Activated T-helper 1 cell treated with anti-CD3 and anti-CD28 coated beads, Interleukin-2, amount 50 U/mL, for 16 hours (primary cell): ENCODE measurements at places on chromosomes 5 and 9.

- no peak for DNase-seq
Measured at GRCh38 chr9:3597792-3598191, 72.0 kb upstream of the RFX3 start.

DNA sequence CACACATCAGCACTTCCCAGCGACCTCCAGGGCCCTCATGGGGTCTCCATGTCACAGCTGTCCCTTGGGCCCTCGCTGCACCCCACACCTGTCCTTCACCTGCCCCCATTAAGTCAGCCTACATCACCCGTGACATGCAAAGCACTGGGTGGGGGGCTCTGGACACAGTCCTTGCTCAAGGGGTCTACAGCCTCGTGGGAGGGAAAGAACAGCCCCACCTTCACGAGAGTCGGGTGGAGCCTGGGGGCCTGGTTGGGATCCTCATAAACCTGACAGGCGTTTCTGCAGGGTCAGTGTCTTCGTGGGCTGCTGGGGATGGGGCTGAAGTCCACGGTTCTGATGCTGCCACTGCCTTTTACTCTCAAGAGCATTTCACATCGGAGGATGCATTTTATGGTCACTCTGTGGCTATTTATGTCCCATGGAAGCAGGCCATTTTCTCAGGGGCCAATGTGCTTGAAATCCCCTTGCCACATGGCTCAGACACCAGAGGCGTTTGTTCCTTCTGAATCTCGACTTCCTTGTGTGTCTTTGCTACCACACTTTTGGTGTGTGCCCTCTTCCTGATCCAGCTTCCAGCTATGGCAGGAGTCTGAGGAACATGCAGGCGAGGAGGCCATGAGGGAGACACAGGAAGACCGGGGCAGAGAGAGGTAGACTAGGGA lies at the start of gene OR2V1:
OR2V1 (minus strand) TSS at position 338 of the 665 bp plus-strand sequence. CDS start 5,865 bp downstream, outside the sequence.
- DNase-seq: no peak

DNA sequence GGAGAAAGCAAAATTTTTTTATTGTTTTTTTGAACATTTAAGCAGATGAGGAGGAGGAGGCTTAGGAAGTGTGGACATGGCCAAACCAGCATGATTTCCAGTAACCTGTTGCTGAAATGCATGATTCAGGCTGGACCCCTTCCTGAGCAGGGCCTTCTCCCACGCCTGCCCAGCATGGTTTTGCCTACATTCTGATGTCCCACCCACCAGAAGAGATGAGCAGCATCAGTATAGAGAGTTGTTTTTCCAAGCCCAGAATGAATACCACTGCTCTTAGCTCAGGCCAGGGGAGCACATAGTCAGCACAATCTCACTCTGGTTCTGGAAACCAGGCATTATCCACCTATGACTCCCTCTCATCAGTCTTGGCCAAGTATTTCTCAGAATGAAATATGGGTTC lies 90.1 kb downstream of the PAPPA start:
- no peak for DNase-seq

DNA sequence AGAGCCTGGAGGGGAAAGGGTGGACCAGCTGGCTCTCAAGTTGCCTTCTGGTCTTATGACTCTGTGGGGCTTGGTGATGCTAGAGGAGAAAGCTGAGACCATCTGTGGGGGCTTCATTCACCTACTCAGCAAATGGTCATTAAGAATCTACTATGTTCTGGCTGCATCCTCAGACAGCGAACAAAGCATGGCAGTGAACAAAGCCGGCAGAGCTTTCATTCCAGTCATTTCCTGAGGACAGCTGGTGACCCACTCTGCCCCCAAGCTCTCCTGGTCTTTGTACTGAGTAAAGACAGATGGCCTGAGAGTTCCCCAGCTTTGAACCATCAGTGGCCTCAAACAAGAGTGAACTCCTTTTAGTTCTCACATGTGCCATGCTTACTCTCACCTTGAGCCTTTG lies 48.0 kb downstream of the FGF1 start:
- no peak for DNase-seq

DNA sequence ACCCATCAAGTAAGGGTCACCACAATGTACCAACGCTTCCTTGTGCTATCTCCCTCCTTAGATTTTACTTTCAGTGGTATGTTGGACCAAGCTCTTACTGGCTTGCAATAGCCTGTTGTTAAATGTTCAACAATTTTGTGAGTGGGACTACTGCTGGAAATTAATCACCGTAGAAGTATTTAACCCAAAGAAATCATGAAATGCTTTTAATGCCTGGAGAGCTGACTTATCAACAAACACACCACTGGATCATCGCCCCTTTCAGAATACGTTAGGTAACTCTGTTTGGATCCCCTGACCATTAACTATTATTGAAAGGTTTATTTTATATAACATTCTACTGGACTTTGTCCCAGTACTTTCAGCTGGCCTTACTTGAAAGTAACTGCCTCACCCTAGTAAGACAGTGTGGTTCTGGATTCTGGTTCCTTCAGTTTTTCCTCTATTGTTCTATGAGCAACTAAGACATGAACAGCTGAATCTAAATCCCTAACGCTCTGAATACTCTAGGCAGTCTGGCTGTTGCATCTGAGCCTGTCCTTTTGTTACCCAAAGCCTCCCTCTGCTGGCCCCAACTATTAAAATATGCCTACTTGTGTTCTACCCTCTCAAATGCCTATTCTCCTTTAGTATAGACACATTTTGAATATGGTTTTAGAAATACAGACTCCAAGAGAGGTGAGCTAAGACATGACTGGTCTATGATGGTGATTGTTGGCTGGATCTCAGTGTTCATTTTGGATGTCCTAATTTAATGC lies 1203.4 kb upstream of the DMAC1 start:
- DNase-seq: no peak

DNA sequence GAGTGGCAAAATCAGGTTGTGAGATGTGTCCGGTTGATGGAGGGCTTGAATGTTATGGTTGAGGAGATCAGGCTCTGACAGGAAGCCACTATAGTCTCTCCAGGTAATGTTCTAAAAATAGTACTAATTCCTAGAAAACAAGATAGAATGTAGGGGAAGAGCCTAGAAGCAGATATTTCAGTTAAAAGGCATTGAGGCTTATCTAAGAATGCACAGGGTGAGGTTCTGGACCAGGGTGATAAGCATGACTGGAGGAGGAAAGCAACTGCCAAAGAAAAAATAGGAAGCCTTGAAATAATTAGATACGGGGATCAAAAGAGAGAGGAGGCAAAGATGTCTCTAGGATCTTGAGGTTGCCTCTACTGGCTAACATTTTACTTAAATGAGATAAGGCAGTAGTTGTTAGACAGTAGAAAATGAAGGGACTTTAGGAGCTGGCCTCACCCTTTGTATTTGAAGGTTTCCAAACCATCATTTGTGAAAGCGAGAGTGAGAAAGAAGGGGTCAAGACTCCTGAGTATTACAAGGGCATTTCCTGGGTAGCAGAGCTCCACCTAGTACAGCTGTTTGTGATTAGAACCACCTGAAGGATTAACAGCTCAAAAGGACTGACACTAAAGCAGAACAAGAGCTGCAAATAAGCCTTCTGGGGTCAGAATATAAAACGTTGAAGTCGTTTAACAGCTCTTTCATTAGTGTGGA lies 15.4 kb upstream of the ARL15 start:
- no peak for DNase-seq

- no peak for DNase-seq
Measured at GRCh38 chr5:143135832-143136551, 267.5 kb downstream of the NR3C1 start.

- DNase-seq: no peak
Measured at GRCh38 chr5:165258197-165258771, 1752.9 kb downstream of the MAT2B start.

DNA sequence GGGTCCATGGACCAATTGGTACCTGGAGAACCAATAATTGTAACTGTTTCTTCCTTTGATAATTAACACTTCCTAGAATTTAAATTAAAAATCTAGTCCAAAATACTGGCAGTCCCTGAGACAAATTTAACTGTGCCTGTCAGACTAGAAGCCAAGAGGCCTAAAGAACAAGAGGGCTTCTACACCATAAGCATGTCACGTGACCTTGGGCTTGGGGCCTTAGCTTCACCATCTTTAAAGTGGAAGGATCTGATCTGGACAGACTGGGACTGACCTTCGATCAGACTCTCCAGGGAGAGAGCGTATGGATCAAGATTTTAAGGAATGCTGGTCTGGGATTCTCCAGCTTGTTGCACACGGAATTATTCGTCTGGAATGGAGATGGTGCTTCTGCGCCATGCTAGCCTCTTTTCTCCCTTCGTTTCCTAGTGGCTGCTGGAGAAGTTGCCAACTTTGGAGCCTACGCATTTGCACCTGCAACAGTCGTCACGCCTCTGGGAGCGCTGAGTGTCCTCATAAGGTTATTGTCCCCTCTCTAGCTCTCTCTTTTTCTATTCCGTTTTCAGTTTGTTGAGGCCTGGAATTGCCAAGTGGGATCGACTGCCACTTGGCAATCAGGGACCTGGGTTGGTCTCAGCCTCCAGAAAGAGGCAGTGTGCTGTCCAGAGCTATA lies 8.4 kb downstream of the NIPAL4 start:
- no peak for DNase-seq

DNA sequence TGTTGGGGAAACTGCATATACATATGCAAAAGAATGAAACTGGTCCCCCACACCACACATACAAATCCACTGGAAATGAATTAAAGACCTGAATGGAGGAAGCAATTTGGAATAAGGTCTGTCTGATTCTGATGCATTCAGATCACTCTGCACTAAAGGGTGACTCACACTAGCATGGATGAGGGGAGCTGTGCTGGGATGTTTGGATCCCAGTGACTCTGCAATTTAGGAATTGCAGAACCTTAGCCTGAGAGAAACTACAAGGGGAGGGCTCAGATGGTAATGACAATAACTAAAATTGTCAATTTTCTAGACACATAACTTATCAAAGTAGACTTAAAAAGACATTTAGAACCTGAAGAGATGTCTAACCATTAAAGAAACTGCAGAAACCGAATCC lies 312.0 kb downstream of the CDK5RAP2 start:
- DNase-seq: no peak

DNA sequence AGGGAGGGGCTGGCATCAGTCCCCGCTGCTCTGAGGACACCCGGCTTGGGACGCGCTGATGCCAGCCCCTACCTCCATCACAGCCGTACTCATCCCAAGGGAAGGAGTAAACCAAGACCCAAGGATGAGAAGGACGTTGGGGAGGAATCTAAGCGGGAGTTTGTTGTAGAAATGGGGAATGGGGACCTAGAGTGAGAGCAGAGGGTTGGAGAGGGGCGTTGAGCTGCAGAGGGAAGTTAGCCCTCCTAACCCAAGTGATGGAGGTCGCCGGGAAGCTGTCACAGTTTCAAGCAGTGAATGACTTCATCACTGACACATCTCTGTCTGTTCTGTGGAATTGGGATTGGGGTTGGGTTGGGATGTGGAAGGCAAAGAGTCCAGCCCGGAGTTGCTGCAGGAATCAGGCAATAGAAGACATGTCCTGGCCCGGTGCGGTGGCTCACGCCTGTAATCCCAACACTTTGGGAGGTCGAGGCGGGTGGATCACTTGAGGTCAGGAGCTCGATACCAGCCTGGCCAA lies 759 bp upstream of the SUSD1 start:
- no peak for DNase-seq

DNA sequence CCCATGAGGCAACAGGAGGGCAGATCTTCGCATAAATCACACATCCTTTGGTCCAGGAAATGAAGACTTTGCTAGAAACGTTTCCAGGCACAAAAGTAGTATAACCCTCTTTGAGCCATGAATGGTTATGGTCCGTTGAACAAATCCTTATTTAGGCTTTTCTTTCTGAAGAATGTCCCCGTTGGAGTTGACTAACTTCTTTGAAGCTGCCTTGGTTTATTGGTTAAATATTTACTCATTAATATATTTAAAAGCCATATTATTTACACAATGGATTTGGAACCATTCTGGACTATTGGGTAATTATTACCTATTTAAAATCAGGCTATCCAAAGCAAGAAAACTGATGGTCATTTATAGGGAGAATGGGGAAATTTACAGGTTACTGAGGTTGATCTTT lies 347.6 kb upstream of the SLC30A5 start:
- no peak for DNase-seq

- DNase-seq: no peak
Measured at GRCh38 chr5:42285230-42285629, 138.0 kb upstream of the GHR start.
